ENCODE measurements at places on chromosomes 6 and 20.

GRCh38 chr20:45346291-45346718 lies 1.9 kb downstream of the SDC4 start:
- no peak for DNase-seq

DNA sequence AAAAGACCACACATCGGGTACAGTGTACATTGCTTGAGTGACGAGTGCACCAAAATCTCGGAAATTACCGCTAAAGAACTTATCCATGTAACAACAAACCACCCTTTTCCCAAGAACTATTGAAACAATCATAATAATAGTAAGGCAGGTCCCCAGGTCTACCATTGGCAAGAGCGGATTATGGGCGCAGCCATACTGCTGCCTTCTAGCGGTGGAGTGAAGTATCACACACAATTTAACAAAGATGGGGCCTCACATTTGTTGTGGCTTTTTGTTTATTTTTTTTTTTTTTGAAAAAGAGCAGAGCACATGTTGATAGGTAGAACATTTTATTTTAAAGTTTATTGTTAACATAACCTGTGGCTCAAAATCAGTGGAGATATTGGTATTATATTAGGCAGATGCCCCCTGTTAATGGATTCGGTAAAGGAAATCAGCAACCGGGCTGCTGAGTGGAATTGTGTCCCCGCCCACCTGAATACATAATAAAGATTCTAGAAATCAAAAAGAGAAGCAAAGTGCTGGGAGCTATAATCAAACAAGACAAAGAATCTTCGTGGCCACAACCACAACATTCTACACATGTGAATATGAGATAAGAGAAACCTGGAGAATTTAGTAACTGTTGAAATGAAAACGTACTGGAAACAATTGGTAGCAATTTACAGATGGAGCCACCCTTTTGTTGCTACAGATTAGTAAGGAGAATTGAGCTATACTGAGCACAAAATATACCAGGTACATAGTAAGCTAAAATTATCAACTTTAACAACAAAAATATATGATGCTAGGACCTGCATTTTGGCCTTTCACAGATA lies 94.2 kb upstream of the EXOC2 start:
- DNase-seq: no peak

GRCh38 chr6:29764422-29765196 lies 41.4 kb downstream of the HLA-F start:
- no peak for DNase-seq

- no peak for DNase-seq
These were observed 64.0 kb downstream of the RREB1 start for GRCh38 chr6:7171733-7172132.

DNA sequence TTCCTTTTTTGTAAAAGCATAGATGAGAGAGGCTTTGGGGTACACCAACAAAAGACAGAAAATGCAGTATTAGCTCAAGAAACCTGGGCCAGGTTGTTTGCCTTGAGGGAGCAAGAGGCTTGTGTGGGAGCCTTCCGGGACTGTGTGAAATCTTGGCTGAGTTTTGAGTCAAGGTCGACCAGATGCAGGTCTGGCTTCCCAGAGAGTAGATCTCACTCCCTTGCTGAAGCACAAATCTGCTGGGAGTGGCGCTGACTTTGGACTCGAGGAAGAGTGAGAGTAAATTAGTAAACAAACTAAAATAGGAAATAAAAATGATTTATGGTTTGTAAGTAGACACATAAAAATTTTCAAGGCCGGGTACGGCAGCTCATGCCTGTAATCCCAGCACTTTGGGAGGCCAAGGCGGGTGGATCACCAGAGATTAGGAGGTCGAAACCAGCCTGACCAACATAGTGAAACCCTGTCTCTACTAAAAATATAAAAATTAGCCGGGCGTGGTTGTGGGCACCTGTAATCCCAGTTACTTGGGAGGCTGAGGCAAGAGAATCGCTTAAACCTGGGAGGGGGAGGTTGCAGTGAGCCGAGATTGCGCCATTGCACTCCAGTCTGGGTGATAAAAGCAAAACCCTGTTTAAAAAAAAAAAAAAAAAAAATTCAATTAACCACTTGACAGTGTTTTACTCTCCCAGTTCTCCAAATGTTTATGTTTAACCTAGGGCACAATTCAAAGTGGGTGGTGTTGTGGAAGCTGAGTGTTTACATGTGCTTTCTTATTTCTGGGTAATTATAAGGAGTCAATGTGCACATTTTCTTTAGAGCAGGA lies 27.7 kb upstream of the EDN1 start:
- no peak for DNase-seq

- DNase-seq: no peak
These were observed 231.8 kb upstream of the GMDS start for GRCh38 chr6:2477250-2477649.

- DNase-seq: no peak
These were observed 18.8 kb downstream of the ZKSCAN3 start for GRCh38 chr6:28368522-28368921.

- no peak for DNase-seq
These were observed 177.2 kb downstream of the TSHZ2 start for GRCh38 chr20:53149148-53149889.

GRCh38 chr6:138377844-138378243 lies at the start of gene SMIM28:
TSS of gene SMIM28 (plus strand) at chr6:138377905. CDS start at chr6:138378073, 168 bp downstream.
- no peak for DNase-seq

DNA sequence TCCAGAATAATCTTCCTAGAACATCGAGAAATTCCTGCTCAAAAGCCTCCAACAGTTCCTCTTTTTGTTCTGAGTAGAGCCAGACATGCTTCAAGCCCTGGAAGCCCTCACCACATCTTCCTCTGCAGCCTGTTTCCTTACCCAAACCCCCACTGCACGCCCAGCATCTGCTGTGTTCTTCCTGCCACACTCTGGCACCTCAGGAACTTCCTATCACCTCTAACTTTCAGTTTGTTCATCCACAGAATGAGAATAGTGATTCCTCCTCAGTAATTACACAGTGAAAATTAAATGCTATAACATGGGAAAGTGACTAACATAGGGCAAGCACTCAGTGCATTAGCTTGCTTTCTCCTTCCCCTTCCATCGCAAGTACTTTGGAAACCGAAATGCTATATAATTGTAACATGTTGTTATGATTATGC lies 26.3 kb downstream of the C6orf89 start:
- no peak for DNase-seq

DNA sequence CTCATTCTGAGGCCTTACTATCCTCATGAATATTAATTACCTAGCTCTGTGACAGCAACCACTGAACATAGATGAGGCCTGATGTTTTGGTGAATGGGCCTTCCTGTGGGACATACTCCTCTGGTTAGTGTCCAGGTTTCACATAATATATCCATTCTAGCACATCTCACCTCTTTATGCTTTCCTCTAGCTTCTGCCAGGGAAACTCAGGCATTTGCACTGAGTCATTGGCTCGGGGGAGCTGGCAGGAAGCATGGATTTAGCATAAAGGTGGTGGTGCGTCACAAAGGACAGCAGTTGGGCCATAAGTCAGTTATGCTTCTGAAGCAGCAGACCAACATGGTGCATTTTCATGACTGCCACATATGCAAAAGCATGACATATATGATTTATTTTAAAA lies 37.5 kb upstream of the TMEM170B start:
- DNase-seq: no peak

DNA sequence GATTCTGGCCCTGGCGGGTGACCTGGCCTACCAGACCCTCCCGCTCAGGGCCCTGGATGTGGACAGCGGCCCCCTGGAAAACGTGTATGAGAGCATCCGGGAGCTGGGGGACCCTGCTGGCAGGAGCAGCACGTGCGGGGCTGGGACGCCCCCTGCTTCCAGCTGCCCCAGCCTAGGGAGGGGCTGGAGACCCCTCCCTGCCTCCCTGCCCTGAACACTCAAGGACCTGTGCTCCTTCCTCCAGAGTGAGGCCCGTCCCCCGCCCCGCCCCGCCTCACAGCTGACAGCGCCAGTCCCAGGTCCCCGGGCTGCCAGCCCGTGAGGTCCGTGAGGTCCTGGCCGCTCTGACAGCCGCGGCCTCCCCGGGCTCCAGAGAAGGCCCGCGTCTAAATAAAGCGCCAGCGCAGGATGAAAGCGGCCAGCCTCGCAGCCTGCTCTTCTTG lies 868 bp upstream of the SLC2A4RG start:
- no peak for DNase-seq

DNA sequence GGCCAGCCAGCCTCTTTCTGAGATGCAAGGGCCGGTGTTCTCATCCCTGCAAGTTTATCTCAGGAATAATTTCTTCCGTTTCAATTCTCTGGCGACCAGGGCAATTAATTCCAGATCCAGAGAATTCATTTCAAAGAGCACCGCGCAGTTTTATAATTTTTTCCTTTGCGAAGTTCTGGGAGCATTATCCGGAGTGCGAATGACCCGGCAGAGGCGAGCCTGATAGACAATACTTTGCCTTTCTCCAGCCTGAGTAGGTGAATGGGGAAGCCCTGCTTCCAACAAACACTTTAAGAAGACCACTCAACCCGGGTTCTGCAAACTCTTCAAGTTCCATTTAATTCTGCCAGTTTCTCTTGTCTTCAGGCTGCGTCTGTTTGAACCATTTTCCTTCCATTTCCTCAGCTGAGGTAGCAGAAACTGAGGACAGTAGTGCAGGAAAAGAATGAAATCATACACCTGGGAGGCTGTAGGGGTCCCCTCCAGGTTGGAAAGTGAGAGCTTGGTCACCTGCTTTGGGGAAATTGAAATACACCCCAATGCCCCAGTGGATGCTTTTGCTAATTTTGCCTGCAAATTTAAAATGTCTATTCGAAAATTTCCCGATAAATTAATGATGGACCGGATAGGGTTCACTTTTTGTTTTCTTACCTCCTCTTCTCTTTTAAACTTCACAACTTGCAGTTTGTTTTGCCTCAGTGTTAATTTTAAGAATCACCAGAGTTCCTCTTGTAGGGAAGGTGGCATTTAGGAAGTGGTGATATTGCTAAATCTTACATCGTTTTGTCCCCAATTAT lies 1.1 kb downstream of the VGLL2 start:
- DNase-seq: no peak

DNA sequence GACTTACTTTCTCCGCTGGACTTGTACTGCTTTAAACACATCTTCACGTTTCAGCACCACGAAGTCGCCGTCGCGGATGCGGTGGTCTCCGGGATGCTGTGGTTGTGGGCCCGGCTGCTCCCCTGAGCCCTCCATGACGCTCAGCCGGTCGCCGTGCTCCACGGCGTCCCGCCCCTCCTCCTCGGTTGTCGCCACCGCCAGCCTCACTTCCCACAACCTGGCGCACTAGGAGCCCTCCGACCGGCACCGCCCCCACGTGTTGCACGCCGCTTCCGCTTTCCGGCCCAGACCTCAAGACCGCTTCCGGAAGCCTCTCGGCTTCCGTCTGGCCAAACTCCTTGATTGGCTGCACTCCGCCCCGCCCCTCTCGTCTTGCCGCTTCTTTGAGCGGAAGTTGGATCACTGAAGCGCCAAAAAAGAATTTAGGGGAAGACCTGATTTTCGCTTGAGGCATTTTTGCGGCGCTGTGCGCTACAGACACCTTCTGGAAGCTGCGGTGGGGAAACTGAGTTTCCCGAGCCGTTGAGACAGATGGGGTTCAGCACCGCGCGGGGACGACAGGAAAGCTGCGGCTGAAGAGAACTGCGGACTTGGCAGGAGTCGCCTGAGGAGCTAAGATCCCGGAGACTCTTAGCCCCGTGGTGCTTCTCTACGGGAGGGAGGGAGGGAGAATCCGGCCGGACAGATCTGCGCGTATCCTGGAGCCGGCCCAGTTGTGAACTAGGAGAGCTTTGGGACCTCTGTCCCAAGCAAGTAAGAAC lies at the start of the genes MCM8 and TRMT6:
Gene MCM8 (plus strand): TSS at position 382 of the 761 bp plus-strand sequence. CDS start 1,364 bp downstream, outside the sequence.
Gene TRMT6 (minus strand): TSS at position 263 of the 761 bp plus-strand sequence. CDS start 128 bp downstream, at position 135.
- peak; percentile 93 for DNase-seq

DNA sequence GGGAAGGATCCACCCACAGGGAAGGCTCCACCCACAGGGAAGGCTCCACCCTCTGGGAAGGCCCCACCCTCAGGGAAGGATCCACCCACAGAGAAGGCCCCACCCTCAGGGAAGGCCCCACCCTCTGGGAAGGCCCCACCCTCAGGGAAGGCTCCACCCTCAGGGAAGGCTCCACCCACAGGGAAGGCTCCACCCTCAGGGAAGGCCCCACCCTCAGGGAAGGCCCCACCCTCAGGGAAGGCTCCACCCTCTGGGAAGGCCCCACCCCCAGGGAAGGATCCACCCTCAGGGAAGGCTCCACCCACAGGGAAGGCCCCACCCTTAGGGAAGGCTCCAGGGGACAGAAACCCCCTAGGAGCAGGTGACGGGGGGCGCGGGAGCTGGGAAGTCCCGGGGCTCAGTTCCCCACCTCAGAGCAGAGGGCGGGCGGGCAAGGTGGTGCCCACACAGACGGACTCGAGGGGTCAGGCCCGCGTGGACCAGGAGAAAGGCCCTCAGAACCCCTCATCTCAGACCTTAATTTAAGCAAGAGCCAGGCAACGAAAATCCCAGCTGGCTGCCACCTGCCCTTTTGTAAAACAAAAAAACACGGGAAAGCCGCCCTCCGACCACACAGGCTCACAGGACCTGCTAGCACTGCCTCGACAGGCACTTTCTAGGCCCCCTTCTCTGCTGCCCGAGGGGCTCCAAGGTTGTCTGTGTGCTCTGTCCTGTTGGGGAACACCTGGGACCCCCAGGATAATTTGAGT lies 39.7 kb downstream of the KCNQ2 start:
- no peak for DNase-seq

GRCh38 chr6:79922018-79922417 lies 25.3 kb downstream of the ELOVL4 start:
- DNase-seq: no peak

- no peak for DNase-seq
These were observed 3.7 kb downstream of the AGPAT4 start for GRCh38 chr6:161270116-161270515.

GRCh38 chr6:111080698-111081097 lies 6.6 kb upstream of the SLC16A10 start:
- DNase-seq: no peak

GRCh38 chr6:168648240-168649125 lies 207.5 kb downstream of the SMOC2 start:
- no peak for DNase-seq

DNA sequence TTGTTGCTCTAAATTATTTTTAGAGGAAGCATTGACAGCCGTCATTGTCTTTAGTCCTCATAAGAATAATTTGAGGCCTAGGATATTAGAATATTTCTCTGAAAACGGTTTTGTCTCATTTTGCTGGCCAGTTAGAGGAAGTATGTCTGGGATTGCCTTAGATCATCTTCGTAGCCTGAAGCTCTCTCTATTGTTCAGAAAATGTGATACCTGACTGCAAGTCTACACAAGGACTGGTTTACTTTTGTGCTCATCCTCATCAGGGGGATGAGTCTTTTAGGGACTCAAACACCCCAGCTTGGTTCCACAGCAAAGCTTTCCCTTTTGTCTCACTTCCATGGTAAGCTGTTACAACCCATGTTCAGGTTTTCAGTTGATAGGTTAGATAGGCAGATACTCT lies 141.8 kb downstream of the FARS2 start:
- DNase-seq: no peak

DNA sequence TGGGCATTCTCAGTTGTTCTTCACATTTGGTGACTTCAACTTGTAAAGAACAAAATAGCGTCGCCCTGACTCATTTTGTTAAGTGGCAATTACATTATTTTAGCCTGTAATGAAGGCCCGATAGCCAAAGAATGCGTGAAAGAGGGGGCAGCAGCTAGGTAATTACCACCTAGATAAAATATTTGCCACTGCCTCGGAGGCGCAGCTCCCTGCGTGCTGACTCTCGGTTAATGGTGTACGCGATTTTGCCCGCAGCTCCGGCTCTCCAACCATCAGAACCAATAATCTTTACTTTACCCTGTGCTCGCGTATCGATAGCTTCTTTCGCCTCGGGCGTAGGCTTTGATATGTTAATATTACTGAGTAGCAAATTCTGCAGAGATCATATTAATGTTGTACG lies 8.7 kb downstream of the TFAP2D start:
- DNase-seq: no peak
